ENCODE measurements at places on chromosomes 2 and 18.

- no peak for DNase-seq
Observed at GRCh38 chr2:68411397-68412126, 46.5 kb downstream of the PLEK start.

DNA sequence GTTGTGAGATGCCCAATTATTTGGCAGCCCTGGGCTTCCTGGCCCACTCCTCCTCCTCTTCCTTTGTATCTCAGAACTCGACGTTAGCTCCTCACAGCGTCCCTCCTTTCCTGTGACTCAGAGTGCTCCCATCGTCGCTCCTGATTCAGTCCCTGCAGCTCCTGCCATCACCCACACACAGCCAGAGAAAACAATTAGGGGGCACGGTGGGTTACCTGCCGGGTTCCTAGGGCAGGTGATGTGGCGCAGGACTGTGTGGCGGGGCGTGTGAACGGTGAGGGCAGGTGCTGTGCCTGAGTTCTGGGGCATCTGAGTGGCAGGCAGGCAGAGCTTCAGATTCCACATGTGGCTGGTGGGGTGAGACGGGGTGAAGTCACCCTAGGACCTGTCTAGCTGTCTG lies 42.6 kb downstream of the GLI2 start:
- peak; percentile 52 for DNase-seq

DNA sequence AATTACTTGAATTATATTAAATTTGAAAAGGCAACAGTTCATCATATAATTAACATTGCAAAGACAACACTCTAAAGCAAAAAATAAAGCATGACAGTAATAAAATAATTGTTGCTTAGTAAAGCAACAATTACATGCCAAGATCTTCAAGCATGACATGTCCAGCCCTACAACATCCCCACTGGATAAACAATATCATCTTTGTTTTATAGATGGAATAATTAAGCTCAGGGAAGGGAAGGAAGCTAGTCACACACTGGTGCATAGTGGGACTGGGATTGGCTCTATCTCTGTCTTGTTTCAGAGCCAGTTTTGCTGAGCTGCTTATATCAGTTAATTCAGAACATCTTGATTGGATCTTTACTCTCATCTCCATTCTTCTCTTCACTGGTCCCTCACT lies 49.9 kb upstream of the PARD3B start:
- no peak for DNase-seq

DNA sequence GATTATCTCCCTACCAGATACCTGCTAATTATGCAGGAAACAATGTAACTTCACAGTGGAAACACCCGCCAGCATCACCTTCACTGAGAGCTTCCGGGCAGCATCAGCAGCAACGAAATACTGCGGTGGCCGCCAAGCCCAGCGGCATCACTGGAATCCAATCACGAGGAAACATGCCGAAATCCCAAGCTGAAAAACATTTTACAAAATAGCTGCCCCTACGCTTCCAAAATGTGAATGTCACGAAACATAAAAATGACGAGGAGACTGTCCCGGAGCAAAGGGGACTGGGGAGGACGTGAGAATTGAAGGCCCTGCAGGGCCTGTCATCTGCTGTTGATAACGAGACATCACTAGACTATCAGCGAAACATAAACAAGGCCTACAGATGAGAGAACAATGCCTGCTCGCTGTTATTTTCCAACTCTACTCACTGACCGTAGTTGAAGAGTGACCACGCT lies 82.6 kb downstream of the HDAC4 start:
- no peak for DNase-seq

DNA sequence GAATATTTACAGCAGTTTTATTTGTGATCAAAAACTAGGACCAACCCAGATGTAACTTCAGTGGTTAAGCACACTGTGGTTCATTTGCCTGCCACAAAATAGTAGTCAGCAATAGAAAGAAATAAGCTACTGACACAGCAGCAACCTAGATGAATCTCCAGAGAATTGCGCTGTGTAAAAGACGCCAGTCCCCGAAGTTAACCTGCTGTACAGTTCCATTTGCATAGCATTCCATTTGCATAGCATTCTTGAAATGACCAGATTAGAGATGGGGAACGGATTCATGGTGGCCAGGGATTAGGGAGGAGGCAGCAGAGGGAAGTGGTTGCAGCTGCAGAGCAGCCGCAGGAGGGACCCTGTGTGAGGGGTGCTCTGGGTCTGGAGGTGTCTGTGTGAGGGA lies 39.3 kb upstream of the NFATC1 start:
- no peak for DNase-seq
